PC-9 (cell line): ENCODE measurements at places on chromosomes 5 and 9.

GRCh38 chr5:119596046-119596445, 33.3 kb upstream of the FAM170A start:
- no peak overlapping the region for H3K4me3 ChIP-seq
- no peak for DNase-seq
- H3K36me3 ChIP-seq, result no peaks in the 10 kb centered on the region
- H3K27me3 ChIP-seq, result no peaks in the 10 kb centered on the region
- no peaks in the 10 kb centered on the region for H3K4me1 ChIP-seq

GRCh38 chr5:178361657-178362445, 129.2 kb upstream of the PHYKPL start:
- no peaks in the 10 kb centered on the region for H3K4me1 ChIP-seq
- H3K4me3 ChIP-seq, result no peak overlapping the region
- DNase-seq, result no peak
- no peaks in the 10 kb centered on the region for H3K36me3 ChIP-seq

DNA sequence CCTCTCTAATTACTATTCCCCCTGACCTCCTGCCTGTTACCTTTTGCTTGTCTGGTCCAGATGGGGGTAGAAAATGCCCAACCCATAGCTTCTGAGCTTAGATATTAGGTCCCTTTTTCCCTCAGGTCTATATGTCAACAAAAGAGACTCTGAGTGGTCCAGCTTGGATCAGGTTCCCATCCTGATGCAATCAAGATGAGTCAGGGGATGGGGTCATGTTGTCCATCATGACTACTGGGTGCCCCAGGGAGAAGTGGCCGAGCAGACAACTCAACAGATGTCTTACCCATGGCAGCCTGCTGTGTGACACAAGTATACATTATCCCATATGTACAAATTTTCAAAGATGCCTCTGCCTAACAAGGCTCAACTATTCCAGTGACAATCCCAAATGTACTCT, 9.1 kb upstream of the ANKH start:
- H3K4me3 ChIP-seq, result no peak overlapping the region
- H3K27ac ChIP-seq, result no peak overlapping the region
- H3K27me3 ChIP-seq, result no peaks in the 10 kb centered on the region
- no peaks in the 10 kb centered on the region for H3K36me3 ChIP-seq
- H3K4me1 ChIP-seq, result no peaks in the 10 kb centered on the region
- DNase-seq, result no peak

DNA sequence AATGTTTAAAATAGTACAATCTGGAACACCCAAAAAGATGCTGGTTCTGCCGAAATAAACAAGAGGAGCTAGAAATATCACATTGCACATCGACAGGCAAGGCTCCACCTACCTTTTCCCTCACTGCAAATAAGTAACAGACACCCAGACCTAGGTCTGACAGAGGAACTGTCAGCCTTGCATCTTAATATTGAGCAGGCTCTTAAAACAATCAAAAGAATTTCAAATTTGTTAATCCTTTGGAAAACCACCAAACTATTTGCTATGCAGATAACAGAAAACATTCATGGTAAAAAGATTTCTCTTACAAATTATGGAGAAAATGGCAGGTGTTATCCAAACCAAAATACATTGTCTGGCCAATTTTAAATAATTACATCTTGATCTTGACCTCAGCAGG, 71.3 kb downstream of the FRMD3 start:
- peaks cover 14% of the 10 kb centered on the region for H3K4me1 ChIP-seq
- no peaks in the 10 kb centered on the region for H3K27me3 ChIP-seq
- no peaks in the 10 kb centered on the region for H3K36me3 ChIP-seq
- no peak for DNase-seq
- no peak overlapping the region for H3K27ac ChIP-seq
- no peak overlapping the region for H3K4me3 ChIP-seq

DNA sequence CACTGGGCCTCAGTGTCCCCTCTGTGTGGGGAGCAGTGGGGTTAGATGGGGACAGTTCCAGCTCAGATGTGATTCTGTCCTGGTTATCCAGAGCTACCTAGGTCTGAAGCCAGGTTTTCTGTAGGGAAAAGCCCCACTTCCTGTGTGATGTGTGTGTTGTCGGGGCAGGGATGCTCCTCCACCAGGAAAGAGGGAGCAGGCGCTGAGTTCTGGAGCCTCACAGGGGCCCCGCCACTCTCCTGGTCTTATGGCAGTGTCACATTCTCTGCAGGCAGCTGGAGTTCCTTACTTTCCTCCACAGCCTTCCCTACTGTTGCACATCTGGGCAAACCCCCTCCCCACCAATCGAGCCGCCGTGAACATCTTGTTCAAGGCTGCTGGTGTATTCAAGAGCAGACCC, 39.1 kb upstream of the GRHPR start:
- no peak for DNase-seq
- H3K27me3 ChIP-seq, result no peaks in the 10 kb centered on the region
- no peaks in the 10 kb centered on the region for H3K36me3 ChIP-seq

- no peaks in the 10 kb centered on the region for H3K4me1 ChIP-seq
- H3K27ac ChIP-seq, result no peak overlapping the region
- peaks cover 13% of the 10 kb centered on the region for H3K27me3 ChIP-seq
- DNase-seq, result no peak
- H3K4me3 ChIP-seq, result no peak overlapping the region
These were observed 315.6 kb downstream of the MTRR start for GRCh38 chr5:8184455-8185063.

DNA sequence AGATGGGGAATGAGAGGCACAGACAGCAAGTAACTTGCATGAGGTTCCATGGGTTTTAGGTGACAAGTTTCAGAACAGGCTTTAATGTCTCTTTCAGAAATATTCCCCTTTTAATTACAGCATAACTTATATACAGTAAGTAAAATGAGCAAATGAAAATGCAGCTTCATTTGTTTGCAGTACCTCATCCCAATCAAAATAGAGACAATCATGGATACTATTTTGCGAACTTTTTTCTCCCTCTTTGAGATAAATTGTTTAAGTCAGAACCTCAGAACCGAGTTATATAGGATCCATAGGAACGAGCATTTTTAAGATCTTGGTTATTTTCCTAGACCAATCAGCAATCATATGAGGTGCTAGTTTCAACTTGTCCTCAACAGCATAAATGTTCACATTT, 3.5 kb downstream of the LCP2 start:
- H3K4me3 ChIP-seq, result no peak overlapping the region
- H3K27ac ChIP-seq, result no peak overlapping the region
- H3K36me3 ChIP-seq, result no peaks in the 10 kb centered on the region
- no peak for DNase-seq
- H3K27me3 ChIP-seq, result peaks cover 46% of the 10 kb centered on the region

DNA sequence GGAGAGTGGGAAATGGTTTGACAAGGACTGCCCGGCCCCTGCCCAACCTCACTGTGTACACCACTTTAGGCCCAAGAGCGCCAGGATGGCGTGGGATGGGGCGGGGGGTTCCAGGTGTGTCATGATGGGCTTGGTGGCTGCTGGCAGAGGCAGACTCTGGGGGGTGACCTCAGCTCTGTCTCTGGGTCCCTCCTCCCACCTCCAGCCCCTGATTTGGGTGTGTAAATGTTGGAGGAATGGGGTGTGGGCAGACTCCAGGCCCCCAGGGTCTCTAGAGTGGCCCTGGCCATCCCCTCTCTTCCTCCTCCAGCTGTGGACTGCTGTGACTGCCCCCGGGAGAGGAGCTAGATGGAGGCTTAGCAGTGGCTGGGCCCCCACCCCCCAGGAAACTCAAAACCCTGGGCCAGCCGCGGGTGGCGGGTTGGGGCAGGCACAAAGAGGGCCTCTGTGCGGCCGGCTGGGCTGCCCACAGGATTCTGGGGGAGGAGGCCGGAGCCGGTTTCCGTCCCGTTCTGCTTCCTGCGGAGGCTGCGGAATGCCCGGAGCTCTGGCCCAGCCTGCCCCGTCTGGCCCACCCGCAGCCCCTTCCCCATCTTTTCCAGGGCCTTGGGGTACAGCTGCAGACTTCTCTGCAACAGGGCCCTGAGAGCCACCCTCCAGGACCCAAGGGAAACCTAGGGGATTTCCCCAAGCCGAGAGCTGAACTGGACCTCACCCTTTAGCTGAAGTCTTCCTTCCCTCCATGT, 23.1 kb downstream of the CXXC5 start:
- no peaks in the 10 kb centered on the region for H3K36me3 ChIP-seq
- no peak for DNase-seq
- no peaks in the 10 kb centered on the region for H3K27me3 ChIP-seq
- no peaks in the 10 kb centered on the region for H3K4me1 ChIP-seq
- H3K4me3 ChIP-seq, result no peak overlapping the region
- no peak overlapping the region for H3K27ac ChIP-seq

GRCh38 chr5:68953231-68953874, 140.5 kb upstream of the SLC30A5 start:
- no peaks in the 10 kb centered on the region for H3K4me1 ChIP-seq
- H3K36me3 ChIP-seq, result no peaks in the 10 kb centered on the region
- DNase-seq, result no peak
- no peak overlapping the region for H3K27ac ChIP-seq

DNA sequence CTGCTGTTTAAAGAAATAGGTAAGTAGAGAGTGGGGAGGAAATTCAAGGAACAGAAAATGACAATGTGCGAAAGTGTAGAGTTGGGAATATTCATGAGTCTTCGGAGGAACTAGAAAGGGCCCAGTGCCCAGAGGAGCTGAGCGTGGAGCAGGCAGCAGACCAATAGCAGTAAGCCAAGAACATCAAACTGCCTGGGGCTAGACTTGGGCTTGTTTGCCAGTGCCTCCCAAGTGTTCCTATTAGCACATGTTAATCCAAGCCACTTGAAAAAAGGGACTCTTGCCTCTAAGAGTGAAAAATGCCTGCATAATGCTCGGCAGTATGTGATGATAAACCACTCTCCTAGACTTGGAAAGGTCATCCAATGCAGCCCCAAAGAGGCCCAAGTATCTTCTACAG, 1.2 kb upstream of the TAL2 start:
- no peaks in the 10 kb centered on the region for H3K36me3 ChIP-seq
- H3K4me3 ChIP-seq, result no peak overlapping the region
- H3K4me1 ChIP-seq, result no peaks in the 10 kb centered on the region
- no peak overlapping the region for H3K27ac ChIP-seq

DNA sequence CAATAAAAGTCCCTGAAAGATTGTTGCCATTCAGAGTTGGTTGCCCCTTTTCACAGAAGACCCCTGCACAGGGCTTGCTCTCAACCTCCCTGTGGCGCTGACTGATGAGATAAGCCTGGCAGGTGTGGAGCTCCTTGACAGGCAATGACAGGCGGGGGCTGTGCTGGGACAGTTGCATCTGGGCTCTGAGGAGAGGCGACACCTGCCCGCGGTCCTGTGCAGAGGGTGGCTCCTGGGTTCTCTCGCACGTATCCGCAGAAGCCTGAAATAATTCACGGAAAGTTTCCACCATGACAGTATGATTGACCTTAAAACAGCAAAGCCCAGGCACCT, 19.8 kb upstream of the EXOC3 start:
- H3K36me3 ChIP-seq, result no peaks in the 10 kb centered on the region
- H3K27me3 ChIP-seq, result no peaks in the 10 kb centered on the region
- no peak overlapping the region for H3K4me3 ChIP-seq
- DNase-seq, result no peak
- no peak overlapping the region for H3K27ac ChIP-seq

DNA sequence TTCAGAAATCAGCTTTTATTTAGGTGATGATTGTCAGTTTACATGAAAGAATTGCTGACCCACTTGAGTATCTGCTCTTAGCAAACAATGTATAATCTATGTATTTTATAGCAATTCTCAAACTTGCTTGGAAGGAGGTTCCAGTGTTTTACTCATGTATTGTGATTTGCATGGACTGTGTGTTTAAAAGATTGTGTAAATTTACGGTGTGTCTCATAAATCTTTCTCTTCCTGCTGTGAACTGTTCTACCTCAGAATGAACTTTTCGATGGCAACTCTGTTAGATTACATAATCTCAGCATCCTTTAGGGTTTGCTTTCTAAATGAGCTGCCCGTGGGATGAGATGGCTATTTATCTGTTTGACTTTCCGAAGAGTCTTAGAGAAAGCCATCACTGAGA, 122.5 kb downstream of the MEF2C start:
- no peaks in the 10 kb centered on the region for H3K27me3 ChIP-seq
- no peak for DNase-seq
- no peaks in the 10 kb centered on the region for H3K36me3 ChIP-seq
- no peak overlapping the region for H3K27ac ChIP-seq
- H3K4me3 ChIP-seq, result no peak overlapping the region
- H3K4me1 ChIP-seq, result 0 out of 2 replicates have a peak, but pooled peaks cover 6% of the 10 kb centered on the region

DNA sequence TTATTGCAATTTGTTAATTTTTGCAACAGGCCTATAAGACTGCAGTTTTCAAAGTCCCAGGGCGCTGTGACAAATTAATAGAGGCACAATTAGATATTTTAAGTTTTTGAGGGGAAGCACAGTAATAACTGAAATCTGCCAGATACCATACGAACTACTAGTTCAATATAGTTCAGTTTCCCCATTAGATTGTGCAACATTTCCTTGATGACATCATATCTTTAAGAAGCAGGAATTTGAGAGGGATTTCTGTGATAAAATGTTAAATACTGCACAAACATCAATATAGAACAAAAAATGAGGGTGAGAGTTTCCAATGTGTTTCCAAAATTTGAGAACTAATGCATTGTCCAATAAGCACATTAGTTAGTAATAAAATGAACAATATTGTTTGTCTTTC, 56.7 kb upstream of the GRIN3A start:
- no peak for DNase-seq

DNA sequence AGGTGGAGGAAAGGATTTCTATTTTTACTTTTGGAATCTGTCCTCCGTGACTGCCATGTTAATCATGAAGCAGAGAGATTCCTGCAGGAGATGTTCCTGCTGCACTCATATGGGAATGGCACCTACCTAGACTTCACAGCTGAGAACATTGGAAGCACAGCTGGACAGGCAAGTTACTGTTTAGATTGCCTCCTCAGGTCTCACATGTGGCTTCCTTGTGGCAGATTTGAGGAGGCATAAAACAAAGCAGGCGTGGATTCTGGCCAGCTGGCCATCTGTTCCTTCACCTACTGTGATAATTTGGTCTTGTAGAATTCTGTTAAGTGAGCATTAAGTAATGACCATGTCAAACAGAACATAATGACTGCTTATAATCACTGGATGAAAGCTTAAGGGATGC, 193.4 kb downstream of the EDIL3 start:
- H3K27me3 ChIP-seq, result no peaks in the 10 kb centered on the region
- H3K27ac ChIP-seq, result no peak overlapping the region
- no peaks in the 10 kb centered on the region for H3K36me3 ChIP-seq
- H3K4me3 ChIP-seq, result no peak overlapping the region
- DNase-seq, result no peak
- H3K4me1 ChIP-seq, result no peaks in the 10 kb centered on the region
